ENCODE measurements at places on chromosomes 12 and 14.
A peak's percentile ranks its signal among the peaks of the same experiment; 100 is the strongest.

- DNase-seq: no peak
Measured at GRCh38 chr14:22400655-22401259, 188.3 kb downstream of the DAD1 start.

DNA sequence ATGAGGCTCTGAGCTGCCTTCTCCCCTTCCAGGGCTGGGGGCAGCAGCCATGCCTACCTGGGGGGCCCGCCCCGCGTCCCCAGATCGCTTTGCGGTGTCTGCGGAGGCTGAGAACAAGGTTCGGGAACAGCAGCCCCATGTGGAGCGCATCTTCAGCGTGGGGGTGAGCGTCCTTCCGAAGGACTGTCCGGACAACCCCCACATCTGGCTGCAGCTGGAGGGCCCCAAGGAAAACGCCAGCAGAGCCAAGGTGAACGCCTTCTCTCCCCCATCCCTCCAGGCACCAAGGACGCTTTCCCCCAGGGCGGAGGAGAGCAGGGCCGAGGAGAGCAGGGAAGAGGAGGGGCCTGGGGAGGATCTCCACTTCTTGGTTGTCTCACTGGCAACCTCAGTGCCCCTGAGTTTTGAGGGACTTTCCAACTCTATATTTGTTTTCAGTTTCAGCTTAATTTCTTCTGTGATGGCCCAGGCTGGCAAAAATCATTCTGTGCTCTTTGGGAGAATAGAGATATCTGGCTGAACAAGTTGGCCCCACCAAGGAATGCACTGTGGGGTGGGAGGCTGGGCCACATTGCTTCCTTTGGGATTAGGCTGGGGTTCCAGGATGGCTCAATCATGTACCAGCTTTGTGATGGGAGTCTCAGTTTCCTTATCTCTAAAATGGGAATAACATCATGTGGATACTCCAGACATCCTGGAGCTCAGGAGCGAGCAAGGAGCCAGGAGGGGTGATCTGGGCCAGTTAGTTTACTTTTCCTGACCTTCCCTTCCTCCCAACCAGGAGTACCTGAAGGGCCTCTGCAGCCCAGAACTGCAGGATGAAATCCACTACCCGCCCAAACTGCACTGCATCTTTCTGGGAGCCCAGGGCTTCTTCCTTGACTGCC, 1.2 kb downstream of the KHNYN start:
- DNase-seq: peak; percentile 77

- DNase-seq: no peak
Measured at GRCh38 chr14:92404018-92404417, 81.1 kb downstream of the SLC24A4 start.

DNA sequence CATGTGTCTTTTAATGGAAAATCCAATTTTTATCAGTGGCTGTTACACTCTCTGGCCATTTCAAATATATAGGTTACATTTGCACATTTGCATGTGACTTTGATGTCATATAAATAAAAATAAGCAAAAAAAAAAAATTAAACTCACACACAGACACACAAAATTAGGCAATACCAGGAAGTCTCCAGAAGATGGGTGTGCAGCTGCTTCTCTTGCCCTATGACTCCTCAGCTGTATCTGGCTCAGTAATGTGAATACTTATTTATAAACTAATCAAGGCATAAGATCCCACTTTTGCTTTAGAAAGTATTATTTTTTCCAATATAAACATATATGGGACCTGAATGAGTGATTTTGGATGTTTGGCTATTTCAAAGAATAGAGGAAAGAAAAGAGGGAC, 461.1 kb downstream of the LRIG3 start:
- peak; percentile 3 for DNase-seq

- no peak for DNase-seq
Measured at GRCh38 chr12:56160894-56161689, 2.9 kb downstream of the MYL6 start.

Data from adipocyte (in vitro differentiated cells).